Stimulated activated CD8-positive, alpha-beta memory T cell treated with anti-CD3 and anti-CD28 coated beads, Interleukin-7, amount 100 ng/mL, for 24 hours (primary cell): ENCODE measurements at places on chromosomes 1 and 21.

DNA sequence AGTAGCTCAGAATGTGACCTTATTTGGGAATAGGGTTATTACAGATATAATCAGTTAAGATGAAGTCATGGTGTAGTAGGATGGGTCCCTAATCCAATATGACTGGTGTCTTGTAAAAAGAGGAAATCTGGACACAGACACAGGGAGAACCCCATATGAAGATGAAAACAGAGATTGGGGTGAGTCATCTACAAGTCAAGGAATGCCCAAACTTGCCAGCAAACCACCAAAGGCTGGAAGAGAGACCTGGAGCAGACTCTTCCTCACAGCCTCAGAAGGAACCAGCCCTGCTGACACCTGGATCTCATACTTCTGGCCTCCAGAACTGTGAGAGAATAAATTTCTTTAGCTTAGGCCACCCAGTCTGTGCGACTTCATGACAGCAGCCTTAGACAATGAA, 29.9 kb downstream of the KRTAP19-8 start:
- DNase-seq = no peak

DNA sequence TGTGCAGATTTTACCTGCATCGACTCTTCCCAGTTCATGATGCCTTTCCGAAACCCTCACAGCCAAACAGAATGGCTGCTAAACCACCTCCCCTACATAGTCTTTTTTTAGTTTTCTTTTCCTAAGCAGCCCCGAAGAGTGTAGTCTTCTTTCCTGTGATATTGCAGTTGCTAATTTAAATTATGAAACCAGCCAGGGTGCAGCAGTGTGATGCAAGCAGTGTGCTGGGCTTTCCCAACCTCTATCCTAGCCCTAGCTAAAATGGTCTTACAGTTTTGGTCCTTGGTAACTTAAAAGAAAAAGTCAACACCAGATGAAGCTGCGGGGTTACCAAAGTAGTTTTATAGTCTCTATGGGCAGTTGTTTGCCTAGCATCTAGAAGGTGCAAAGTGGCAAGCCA, 82.0 kb upstream of the GCLM start:
- DNase-seq = no peak

GRCh38 chr1:224852901-224853568, 76.4 kb upstream of the DNAH14 start:
- no peak for DNase-seq

GRCh38 chr1:186212568-186213224, 162.4 kb downstream of the TPR start:
- no peak for DNase-seq

GRCh38 chr21:14750041-14750440, 203.9 kb upstream of the SAMSN1 start:
- no peak for DNase-seq

DNA sequence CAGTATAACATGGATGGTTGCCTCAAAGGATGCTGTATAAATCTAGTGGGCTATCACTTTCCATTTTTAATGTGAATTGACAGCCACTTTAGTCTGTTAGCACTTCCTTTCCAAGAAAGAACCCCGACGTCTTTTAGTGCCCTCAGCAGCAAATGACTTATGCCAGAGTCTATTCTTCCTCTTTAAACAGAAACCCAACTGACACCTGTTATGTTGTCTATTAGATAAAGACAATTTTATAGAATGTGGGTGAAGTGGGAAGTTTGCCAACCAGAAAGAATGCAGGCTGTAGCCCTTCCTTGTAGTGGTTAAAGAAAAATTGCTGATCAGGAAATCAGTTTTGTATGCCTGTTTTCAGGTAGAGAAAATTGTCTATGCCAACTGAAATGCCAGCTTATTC, 344.9 kb downstream of the ZNF326 start:
- no peak for DNase-seq

DNA sequence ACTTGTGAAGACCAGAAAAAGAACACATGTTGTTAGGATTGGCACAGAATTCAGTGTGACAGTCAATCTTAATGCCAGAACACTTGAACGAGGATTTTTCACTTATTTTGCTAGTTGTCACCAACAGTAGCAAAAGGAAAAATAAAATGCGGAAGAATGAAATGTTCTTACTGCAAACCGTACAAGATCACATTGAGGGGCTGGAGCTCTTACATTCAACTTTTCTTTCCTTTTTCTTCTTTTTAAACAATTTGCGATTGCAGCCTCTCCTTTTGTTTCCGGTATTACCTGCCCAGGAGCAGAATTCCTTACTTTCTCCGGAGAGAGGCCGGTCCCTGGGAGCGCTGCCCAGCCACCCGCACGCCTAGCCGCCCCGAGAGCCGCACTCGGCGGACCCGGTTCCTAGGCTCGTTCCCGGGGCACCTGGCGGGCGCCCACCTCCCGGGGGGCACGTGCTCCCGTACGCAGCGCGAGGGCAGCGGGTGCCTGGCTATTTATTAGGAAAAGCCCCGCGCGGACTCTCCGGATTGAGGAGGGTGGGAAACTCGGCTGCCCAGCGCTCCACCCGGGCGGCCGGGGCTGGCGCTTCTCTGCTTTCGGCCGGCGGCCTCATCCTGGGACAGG, 1.2 kb upstream of the CAMTA1 start:
- no peak for DNase-seq

DNA sequence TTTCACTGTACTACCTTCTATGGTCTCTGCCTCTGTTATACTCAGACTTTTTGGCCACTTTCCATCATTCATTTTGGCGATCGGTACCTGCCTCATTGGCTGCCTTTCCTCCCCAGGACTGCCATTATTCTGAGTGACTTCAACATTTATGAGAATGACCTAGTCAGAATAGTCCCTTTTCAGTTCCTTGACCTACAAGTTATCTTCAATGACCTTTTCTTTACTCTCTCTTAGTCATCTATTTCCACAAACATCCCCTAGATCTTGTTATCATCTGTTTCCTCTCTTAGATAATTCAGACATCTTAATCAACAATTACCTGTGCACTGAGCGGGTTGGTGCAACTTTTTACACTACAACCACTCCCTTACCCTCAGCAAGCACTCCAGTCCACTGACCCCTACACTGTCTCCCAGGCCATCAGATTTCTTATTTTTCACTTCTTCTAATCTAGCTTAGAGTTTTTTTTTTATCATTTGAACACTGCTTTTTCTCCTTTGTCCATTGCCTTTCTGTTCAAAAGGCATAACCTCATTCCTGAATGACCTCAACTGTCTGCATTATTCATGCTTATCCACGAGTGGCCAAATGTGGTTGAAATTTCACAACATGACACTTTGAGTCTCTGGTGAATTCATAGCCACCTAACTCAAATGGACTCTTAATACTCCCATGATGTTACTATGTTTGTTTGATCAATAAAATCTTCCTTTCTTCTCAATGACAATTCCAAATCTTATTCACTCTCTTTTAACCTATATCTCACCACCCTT, 112.7 kb downstream of the HMCN1 start:
- no peak for DNase-seq

GRCh38 chr1:78715181-78715661, 65.6 kb downstream of the IFI44 start:
- no peak for DNase-seq

DNA sequence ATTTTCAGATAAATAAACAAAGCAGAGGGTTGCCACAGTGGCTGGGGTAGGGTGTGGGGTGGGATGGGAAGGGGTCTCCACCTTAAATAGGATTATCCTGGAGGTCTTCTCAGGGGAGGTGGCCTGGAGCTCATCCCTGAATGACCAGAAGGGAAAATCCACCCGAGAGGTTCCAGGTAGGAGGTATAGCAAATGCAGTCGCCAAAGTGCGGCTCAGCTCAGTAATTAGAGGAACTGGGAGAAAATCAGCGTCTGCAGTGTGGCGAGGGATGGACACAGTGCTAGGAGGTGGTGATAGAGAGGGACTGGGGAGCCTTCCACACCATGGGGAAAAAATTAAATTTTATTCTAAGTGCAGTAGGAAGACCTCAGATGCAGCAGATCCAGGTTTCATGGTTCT, 584.5 kb downstream of the MATN1 start:
- DNase-seq = no peak

- no peak for DNase-seq
Measured at GRCh38 chr1:226029093-226029496, 30.0 kb upstream of the SDE2 start.

DNA sequence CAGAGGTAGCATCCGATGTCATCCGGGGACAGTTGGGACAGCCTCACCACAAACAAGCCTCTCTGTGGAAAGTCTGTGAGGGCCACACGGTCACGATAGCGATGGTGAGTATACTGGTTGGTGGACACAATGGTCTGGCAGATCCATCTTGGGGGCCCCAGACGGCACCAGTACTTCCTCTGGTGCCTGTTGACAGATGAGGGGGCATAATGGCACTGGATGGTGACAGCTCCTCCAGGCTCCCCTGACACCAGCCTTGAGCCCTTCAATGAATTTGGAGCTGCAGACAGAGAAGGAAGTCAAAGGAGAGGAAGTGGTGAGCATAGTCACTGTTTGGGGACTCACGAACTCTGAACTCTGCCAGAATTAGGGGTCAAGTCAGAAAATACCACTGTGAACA, 8.0 kb downstream of the FCAMR start:
- DNase-seq = no peak

DNA sequence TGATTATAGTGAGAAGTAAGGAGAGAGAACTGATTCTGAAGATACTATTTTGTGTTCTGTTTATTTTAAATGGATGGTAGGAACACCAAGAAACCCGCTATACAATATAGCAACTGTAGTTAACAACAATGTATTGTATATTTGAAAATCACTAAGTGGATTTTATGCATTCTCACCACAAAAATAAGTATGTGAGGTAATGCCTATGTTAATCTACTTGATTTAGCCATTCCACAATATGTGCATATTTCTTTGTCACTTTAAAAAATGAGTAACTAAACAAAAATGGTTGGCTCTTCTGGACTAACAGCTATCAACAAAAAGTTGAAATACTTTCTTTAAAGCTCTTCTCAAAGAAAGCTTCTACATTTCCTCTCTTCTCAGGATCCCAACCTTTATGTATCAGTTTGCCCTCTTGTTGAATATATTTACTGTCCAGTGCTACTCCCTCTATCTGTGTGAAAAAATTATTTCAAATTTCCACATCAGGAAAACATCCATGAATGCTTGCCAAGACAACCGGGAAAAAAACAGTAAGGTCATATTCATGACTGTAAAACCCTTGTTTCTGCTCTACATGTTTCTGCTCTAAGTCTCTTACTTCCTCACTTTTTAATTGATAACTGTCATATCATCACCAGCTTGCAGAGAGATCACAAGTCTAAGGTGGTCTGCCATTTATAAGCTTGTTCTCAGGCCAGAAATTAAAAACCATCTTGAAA, 27.0 kb downstream of the CLCA4 start:
- DNase-seq = no peak

DNA sequence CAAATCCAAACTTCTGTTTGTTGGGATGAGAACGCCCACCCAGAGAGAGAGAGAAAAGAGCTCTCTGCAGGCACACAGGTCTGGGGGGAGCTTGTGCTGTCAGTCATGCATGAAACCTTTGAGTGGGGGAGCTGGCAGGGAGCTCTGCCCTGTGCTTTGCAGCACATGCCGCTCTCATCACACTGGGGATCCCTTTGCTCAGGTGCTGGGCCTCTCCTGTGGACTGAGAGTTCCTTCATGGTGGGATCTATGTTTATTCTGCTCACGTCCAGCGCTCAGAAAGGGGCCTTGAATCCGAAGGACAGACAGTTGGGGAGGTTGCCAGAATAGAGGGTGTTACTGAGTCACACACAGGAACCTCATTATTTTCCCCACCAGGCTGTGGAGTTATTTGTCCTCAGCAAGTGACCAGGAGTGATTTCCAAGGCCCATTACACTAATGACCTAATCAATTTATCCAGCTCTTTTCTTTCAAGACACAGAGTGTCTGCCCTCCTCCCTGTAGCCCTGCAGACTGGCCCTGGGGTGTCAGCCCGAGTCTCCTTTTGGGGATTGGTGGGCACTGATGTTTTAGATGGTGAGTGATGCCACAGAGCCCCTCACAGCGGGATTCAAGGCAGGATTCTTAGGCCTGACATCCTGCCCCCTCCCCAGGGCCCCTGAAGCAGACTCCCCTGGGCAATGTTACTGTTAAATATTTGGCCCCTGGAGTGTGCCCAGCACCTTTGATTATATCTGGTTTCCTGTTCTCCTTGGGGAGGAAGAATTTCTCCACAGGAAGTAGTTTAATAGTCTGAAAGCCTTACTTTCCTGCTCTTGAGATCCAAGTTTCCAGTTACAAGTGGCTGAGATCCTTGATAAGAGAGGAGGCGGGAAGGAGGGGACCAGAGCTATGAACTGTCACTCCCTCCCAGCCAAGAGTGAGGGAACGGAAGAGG, 22.3 kb downstream of the MYBPH start:
- DNase-seq = no peak

DNA sequence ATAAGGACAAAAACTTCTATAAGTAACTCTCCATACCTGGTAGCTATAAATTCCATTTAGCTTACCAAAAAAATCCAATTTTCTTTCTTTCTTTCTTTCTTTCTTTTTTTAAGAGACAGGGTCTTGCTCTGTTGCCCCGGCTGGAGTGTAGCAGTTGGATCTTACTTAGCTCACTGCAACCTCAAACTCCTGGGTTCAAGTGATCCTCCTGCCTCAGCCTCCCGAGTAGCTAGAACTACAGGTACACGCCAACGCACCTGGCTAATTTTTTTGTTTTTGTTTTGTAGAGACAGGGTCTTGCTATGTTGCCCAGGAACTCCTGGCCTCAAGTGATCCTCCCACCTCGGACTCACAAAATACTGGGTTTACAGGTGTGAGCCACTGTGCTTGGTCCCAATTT, 75.5 kb downstream of the EPS15 start:
- no peak for DNase-seq

DNA sequence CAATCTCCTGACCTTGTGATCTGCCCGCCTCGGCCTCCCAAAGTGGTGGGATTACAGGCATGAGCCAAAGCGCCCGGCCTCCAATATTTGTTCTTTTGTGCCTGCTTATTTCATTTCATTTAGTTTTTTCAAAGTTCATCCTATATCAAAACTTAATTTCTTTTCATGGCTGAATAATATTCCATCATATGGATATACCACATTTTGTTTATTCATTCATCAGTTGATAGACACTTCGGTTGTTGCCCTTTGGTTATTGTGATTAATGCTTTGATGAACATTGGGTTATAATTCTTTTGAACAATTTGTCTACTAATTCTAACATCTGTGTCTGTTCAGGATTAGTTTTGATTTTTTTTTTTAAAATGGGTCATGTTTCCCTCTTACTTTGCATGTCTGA, 41.7 kb downstream of the SFPQ start:
- DNase-seq = no peak

- DNase-seq = no peak
Measured at GRCh38 chr1:64984106-64984505, 17.8 kb upstream of the JAK1 start.
